ENCODE measurements at places on chromosomes 7 and 10.

DNA sequence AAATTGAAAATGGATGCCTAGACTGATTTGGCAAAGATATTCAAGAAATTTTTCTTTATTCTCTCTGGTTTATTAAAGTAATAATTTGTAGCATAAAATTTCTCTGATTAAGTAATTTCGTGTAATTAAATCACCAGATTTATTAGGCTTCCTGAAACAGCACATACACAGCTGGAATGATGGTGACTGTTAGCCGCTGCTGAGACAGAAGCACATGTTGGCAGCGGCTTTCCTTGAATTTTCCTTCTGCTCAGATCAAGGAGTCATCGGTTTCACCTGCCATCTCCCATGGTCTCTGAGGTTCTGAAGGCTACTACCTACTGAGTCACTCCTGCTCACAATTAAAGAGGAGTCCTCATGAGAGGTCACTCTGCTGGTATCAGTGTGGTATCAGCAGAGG, 101.5 kb downstream of the GFRA1 start:
- DNase-seq = no peak

DNA sequence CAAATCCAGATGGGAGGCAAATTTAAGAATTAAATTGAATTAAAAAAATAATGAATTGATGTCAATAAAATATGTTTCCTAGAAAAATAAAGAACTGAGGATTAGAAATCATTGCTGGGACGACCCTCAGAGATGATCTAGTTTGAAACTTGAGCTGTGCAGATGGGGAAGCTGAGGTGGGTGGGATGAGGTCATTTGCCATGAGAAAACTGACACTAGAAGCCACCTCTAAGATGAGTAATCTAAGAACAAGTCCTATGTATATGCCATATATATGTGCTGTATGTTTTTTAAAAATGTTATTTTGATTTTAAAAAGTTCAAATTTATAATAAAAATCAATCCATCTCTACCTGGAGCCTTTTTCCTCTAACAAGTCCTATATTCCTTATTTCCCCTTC, 135.7 kb downstream of the RSU1 start:
- no peak for DNase-seq

DNA sequence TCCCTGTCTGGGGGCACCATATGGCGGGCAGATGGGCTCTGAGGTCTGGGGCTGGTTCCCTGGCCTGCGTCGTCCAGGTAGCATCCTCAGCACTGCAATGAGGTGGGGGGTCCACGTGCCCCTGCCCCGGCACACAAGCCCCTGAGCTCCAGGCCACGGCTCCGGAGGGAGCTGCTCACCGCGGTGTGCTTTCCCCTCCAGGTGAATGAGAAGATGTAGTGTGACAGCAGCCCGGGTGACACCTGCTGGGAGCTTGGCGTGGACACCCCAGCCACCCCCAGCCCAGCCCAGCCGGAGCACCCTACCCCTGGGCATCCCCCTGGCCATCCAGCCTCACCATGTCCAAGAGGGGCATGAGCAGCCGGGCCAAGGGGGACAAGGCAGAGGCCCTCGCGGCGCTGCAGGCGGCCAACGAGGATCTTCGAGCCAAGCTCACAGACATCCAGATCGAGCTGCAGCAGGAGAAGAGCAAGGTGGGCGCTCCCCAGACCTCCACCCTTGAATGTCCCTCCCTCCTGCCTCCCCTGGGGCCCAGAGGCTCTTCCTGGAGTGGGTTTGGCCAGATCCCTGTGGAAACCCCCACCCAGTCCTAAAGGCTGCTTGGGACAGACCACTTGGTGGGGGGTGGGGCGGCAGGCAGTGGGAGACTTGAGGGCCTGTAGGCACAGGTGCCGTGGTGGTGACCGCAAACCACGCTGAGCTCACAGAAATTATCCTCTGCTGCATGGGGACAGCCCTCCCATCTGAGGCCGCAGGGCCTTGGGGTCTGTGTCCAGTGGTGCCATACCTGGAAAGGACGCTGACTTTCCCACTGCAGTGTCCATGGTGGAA, 38.9 kb downstream of the JAKMIP3 start:
- DNase-seq = no peak

GRCh38 chr7:2134740-2135139, 98.0 kb downstream of the MAD1L1 start:
- no peak for DNase-seq

DNA sequence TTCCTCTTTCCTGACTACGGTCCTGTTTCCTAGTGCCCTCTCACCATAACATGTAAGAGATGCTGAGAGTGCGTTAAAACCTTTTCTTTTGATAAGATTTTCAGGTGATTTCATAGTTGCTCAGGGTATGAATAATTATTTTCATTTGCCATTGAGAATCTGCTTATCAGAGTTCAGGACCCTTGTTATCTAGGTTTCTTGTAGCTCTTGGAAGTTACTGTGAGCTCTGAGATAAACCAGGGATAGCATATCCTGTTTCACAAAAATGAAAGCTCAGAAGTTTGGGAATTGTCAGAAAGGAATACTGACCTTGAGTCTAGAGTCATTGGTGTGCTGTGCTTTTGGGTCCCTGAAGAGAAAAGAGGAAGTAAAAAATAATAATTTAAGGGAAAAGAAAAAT, 76.8 kb upstream of the PRKG1 start:
- DNase-seq = no peak

GRCh38 chr10:69295027-69295636, 16.8 kb downstream of the HK1 start:
- DNase-seq = no peak

DNA sequence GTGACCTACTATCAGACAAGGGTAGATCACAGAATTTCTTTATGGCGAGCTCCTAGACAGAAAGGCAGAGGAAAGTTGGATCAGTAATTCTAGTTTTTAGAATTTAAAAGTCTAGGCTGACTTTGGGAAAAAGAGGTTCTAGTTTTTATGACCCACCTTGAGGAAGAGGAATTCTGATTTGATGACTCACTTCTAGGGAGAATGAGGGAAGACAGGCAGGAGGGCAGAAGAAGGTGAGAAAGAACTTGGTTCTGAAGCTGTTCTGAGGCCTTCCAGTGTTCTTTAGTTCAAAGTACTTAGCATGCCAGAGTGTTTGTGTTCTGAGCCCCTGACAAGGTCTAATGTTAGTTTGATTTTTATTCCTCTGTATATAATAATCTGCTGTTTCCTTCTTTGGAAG, 97.2 kb downstream of the PODXL start:
- no peak for DNase-seq

- no peak for DNase-seq
Observed at GRCh38 chr10:60615541-60615940, 162.7 kb upstream of the CDK1 start.

- DNase-seq = no peak
Observed at GRCh38 chr7:15341817-15342216, 220.0 kb downstream of the AGMO start.

- no peak for DNase-seq
Observed at GRCh38 chr7:6612819-6613218, 2.6 kb upstream of the ZNF853 start.

DNA sequence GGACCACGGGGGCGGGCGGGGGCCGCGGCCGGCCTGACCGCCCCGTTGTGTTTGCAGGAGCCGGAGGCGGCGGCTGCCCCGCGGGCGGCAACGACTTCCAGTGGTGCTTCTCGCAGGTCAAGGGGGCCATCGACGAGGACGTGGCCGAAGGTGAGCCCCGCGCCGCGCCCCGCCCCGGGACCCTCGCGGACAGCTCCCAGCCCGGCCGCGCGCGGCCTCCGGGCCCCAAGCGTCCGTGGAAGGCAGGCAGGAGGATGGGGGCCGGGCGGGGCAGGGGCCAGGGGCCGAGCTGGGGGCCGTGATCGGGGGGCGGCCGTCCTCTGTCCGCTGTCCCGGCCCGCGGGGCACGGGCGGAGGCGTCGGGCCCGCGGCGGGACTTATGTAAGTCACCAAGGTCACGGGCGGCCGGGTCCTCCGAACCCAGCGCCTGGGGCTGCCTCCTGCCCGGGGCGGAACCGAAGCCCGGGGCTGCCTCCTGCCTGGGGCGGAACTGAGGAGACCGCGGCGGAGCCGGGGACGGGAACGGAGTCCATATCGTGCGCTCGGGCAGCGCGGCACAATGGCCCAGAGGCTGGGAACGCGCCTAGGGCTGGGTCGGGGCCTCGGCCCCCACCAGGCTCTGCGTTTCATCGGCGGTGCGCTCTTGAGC, 497 bp downstream of the PPP2R2D start:
- DNase-seq = peak; percentile 40

DNA sequence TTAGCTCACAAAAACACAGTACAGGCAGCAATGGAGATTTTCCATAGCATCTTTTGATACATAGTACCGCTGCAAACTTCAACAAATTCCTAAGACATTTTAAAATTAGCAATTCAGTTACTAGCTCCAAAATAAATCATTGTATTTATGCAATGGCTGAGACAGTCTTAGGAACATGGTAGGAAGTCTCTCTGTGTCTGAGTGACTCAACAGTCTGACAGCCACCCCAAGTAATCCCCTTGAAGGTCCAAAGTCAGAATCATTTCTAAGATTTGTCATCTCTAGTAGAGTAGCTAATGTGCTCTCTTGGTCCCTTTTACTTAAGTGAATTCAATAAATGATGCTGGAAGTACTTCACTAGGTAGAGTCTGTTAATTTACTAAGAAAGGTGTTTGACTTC, 93.8 kb upstream of the NOBOX start:
- DNase-seq = no peak

- DNase-seq = no peak
Observed at GRCh38 chr7:96737545-96738050, 28.0 kb upstream of the SEM1 start.

DNA sequence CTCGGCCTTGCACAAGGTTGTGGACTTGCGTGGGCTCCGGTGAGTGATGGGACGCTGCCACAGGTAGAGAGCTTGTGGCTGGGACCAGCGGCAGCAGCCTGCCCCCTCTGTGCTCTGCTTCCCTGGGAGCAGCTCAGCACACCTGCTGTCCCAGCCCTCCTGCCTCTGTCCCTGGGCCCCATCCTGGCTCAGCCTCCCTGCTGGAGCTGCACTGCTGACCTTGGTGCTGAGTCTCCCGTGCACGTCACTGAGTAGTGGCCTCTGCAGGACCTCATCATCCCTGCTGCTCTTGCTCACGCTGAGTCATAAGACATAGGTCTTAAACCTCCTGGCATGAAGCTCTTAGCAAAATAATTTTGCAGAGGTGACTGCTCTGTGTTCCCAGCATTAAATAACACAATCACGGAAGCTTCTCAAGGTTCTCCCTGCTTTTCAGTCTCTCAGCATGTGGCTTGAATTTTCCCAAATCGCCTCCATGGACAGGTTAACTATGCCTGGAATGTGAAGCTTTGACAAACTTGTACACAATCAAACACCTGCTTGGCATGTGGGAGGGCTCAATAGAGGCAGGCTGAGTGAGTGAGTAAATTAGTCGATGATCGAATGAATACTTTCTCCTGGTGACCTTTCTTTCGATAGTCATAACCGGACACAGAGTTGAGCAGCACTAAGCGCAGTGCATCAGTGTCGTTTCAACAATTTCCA, 63.8 kb upstream of the NPS start:
- DNase-seq = no peak

- DNase-seq = no peak
Observed at GRCh38 chr10:20898866-20899535, 1.9 kb upstream of the NEBL start.
